Activated T-helper 17 cell treated with anti-CD3 and anti-CD28 coated beads, Interleukin-2, amount 50 U/mL, for 72 hours (primary cell): ENCODE measurements at places on chromosomes 3 and 15. TPM values are rescaled to one million over a fixed set of nuclear protein-coding genes. Genes with fewer than 3 reads are reported as not detected.

DNA sequence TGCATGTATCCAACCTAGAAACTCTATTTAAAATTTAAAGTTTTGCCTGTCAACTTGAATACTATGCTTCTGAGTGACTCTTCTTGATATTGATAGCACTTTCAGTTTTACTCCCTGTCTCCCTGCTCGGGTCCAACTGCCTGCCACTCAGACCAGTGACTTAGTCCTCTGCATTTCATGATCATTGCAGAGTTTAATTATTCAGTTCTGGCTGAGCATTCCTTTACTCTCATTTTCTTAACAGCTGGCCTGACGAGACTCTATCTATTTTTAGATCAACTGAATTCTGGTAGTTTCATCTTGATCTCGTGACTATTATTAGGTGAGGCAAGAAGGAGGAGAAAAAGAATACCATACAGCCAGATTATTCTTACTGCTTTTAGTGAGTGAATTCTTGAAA, 617.4 kb downstream of the SI start:
- no peaks in the 10 kb centered on the region for H3K36me3 ChIP-seq
- no peaks in the 10 kb centered on the region for H3K27me3 ChIP-seq
- H3K4me1 ChIP-seq = no peaks in the 10 kb centered on the region
- no peak overlapping the region for H3K27ac ChIP-seq
- no peak overlapping the region for H3K4me3 ChIP-seq

DNA sequence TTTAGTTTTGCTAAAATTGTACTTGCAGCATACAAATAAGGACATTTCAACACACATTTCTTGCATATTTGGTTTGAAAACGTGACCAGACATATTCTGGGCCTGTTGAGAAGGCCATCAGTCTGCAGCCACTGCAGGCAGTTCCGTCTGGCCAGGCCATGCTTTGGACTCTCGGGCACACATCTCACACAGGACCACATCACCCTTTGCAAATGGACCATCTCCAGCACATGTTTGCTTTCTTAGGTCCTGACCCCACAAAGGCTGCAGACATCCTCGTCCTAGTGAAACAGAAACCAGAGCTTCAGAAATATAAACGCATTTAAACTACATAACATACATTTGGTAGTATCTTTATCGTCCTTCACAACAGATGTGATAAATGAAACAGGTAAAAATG, 24.1 kb downstream of the GABRA5 start:
- H3K4me3 ChIP-seq = no peak overlapping the region
- H3K4me1 ChIP-seq = no peaks in the 10 kb centered on the region
- no peaks in the 10 kb centered on the region for H3K36me3 ChIP-seq
- ATAC-seq = no peak

DNA sequence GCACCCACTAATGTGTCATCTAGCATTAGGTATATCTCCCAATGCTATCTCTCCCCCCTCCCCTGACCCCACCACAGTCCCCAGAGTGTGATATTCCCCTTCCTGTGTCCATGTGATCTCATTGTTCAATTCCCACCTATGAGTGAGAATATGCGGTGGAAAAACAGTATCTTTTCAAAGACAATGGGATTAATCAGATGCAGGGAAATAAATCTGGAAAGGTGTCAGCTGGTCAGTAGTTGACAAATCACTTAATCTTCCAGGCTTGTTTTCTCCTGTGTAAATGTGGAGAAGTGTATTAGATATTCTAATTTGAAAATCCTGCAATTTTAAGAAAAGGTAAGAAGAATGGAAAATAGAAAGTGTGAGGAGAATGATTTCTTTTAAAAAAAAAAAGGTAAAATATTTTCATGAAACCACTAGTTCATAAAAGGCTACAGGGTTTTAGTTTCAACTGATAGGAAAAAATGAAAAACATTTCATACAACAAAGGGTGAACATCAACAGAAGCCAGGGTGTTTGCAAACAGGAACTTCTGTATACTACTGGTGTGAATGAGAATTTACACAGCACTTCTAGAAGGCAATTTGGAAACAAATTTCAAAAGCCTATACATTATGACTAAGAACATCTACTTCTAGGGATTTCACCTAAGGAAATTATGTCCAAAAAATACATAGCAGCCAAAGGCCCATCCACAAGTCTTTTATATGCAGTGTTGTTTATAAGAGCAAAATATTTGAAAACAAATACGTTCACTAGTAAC, 113.5 kb downstream of the CBLB start:
- H3K36me3 ChIP-seq = peaks cover 87% of the 10 kb centered on the region
- H3K4me1 ChIP-seq = peaks cover 32% of the 10 kb centered on the region
- no peaks in the 10 kb centered on the region for H3K27me3 ChIP-seq
- peak overlapping the region; percentile 70 for H3K27ac ChIP-seq
- peak; percentile 54 for ATAC-seq

DNA sequence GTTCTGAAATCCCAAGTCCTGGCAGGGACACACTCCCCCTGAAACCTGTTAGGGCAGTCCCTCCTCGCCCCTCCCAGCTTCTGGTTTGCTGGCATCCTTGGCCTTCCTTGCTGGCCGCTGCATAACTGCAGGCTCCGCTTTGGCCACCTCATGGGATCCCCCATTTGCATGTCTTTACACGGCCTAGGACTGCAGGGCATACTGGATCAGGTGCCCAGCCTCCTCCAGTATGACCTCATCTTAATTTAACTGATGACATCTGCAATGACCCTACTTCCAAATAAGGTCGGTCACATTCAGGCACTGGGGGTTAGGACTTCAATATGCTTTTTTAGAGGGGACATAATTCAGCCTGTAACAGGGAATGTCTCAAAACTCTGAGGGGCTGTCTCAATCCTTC, 173.3 kb downstream of the RAB11A start:
- ATAC-seq = no peak
- H3K36me3 ChIP-seq = no peaks in the 10 kb centered on the region
- no peak overlapping the region for H3K27ac ChIP-seq
- peaks cover 14% of the 10 kb centered on the region for H3K27me3 ChIP-seq
- H3K4me1 ChIP-seq = no peaks in the 10 kb centered on the region
- no peak overlapping the region for H3K4me3 ChIP-seq

DNA sequence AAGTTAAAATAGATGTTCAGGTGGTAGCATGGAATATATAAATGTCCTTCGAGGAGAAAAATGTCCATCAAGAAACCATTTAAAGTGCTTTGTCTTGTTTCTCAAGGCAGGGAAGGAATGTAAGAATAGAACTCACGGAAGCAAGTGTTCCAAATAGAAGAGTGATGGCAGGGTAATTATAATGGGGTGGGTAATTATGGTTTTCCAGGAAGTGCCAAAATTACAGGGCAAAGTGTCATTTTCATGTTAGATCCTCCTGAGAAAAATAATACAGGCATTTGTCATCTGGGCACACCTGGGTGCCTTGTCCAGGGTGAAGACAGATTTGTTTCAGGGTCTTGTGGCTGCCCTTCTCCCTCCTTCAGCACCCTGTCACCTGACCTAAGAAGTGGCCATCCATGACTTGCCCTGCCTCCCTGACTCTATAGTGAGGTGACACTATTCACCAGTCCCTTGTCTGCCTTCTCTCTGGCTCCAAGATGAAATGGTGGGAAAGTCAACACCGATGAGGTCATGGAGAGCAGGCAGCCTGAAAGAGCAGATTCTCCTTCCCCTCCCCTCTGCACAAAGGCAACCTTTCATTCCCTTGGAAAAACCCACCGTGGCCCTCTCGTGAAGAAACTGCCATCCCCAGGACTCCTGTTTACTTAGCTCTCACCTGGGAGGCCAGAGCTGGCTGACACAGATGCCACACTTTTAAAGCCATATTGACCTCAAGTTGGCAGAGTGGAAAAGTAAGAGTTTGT, 45.1 kb upstream of the AMOTL2 start:
- H3K4me3 ChIP-seq = no peak overlapping the region
- H3K27me3 ChIP-seq = no peaks in the 10 kb centered on the region
- no peak overlapping the region for H3K27ac ChIP-seq
- H3K36me3 ChIP-seq = no peaks in the 10 kb centered on the region
- ATAC-seq = no peak

DNA sequence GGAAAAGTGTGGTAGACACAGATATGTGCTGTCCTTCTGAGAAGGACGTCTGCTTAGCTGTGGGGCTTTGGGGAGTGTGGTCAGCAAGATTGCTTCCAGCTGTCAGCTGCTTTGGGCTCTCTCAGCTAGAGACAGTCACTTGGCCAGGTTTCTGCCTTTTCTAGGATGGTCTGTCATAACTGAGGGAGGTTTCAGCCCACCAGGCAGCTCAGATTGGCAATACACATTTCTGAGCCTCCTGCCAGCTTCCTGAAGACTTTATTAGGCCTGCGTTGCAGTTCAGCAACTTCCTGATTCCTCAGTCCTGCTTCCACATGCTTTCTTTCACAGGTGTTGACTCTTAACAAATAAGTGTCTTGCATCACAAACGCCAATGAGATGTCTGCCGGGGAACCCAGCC, 286.5 kb downstream of the SQOR start:
- peaks cover 4% of the 10 kb centered on the region for H3K27me3 ChIP-seq
- H3K36me3 ChIP-seq = no peaks in the 10 kb centered on the region
- H3K4me3 ChIP-seq = no peak overlapping the region
- no peak for ATAC-seq

DNA sequence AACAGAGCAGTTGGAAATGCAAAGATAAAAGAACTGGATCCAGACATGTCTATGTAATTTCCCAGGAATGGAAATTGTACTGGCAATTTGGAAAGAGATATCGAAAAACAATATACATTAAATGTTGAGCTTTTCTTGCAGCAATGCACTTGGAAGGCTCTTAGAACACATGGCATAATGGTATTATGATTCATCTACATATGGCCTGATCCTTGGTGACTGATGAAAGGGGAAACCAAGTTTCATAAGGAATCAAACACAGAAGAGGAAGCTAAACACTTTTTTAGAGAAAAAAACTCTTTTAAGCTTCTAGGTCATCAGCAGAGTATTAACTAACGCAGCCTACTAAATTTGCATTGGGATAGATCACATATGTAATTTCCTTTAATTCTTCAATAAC, 12.4 kb upstream of the GREM1 start:
- no peaks in the 10 kb centered on the region for H3K36me3 ChIP-seq
- no peak for ATAC-seq
- H3K4me3 ChIP-seq = no peak overlapping the region
- H3K27me3 ChIP-seq = peaks cover 28% of the 10 kb centered on the region
- no peaks in the 10 kb centered on the region for H3K4me1 ChIP-seq
- H3K27ac ChIP-seq = no peak overlapping the region

- H3K36me3 ChIP-seq = no peaks in the 10 kb centered on the region
- no peak overlapping the region for H3K4me3 ChIP-seq
- no peak overlapping the region for H3K27ac ChIP-seq
- no peak for ATAC-seq
- no peaks in the 10 kb centered on the region for H3K27me3 ChIP-seq
- H3K4me1 ChIP-seq = no peaks in the 10 kb centered on the region
Measured at GRCh38 chr3:138842483-138843188, 7.9 kb upstream of the PIK3CB start.

DNA sequence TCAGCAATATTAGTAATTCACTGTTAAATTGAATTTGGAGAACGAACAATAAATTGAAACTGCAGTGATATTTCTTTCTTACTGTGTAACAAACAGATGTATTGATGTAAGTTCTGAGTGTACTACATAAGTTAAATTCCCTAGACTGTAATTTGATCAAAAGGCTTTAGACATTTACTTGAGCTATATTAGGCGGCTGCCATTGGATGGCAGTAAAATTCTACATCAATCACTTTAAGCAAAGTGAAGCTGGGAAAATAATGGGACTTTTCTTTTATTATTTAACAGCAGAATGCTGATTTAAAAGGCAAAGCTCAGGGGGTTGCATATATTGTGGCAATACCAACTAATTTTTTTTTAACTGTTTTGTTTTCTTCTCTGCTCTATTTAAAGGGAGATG, 212.6 kb upstream of the PLSCR5 start:
- H3K4me3 ChIP-seq = no peak overlapping the region
- H3K27me3 ChIP-seq = no peaks in the 10 kb centered on the region
- ATAC-seq = no peak

Gene RLBP1
- total RNA-seq = not detected

Gene SSUH2
- 1.3 TPM for total RNA-seq

Gene GOLGA6B
- not detected for total RNA-seq

Gene NR1I2
- 0.82 TPM for total RNA-seq

Gene KNG1
- total RNA-seq = not detected

Gene SMCO1
- not detected for total RNA-seq
